Central memory CD8-positive, alpha-beta T cell (primary cell): ENCODE measurements at places on chromosomes 1 and 21.

DNA sequence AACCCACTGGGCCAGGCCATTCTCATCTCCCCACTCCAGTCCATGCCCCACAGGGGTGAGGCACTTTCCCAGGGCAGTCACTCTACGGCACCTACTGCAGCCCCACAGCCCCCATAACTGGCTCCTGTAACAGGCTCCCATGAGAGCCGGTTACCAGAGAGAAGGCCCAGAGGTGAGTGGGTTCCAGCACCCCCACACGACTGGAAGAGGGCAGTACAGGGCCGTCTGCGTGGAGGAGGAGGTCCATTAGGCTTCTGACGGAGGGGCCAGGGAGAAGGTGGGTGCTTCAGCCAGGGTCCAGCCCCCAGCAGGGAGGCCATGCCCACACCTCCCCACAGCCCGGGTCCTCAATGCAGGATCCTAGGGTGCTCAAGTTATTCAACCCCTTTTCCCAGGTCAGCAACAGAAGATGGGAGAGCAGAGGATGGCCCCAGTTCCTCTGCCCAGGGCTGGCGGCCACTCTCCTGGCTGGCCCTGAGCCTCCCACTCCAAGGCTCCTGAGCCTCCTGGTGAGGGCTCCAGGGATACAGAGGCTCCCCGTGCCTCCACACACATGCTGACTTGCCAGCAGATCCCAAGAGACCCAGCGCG is 1.6 kb downstream of the ACAP3 start:
- no peak for DNase-seq

GRCh38 chr1:212950243-212951125 is at the start of gene VASH2:
Gene VASH2, plus strand, starts transcription at chr1:212950541. Its CDS starts 1,002 bp downstream, at chr1:212951543.
- DNase-seq: no peak

GRCh38 chr1:81681114-81681513 is 119.6 kb upstream of the ADGRL2 start:
- no peak for DNase-seq

GRCh38 chr1:33060579-33061083 is 20.3 kb upstream of the AZIN2 start:
- no peak for DNase-seq
